Dermis microvascular lymphatic vessel endothelial cell (primary cell): ENCODE measurements at places on chromosomes 1 and 21. TPM values are rescaled to one million over a fixed set of nuclear protein-coding genes. Genes with fewer than 3 reads are reported as not detected.

ESRRG gene
- total RNA-seq: not detected in 2 replicates

FCER1G gene
- 0.13 and 0.26 TPM in 2 replicates for total RNA-seq

SERPINC1 gene
- 0.13 TPM in 1 of 2 replicates, not detected in the other for total RNA-seq

GPR37L1 gene
- total RNA-seq: not detected in 2 replicates

SPRR4 gene
- total RNA-seq: not detected in 2 replicates

ZNF695 gene
- total RNA-seq: 1.0 and 2.4 TPM in 2 replicates

CYP4A22 gene
- total RNA-seq: not detected in 2 replicates

ZNF687 gene
- 5.8 and 9.7 TPM in 2 replicates for total RNA-seq
